ENCODE measurements at places on chromosomes 2 and 18. TPM values are rescaled to one million over a fixed set of nuclear protein-coding genes. Genes with fewer than 3 reads are reported as not detected.

The TUBA4B gene
- under 0.01 TPM for total RNA-seq

The FOXI3 gene
- total RNA-seq, result not detected

The ADAM23 gene
- 11.1 TPM for total RNA-seq

The NFATC1 gene
- 3.1 TPM for total RNA-seq

The PTGR3 gene
- total RNA-seq, result 6.5 TPM

The DCDC2C gene
- total RNA-seq, result not detected

The CABLES1 gene
- total RNA-seq, result 20.5 TPM

The GPATCH11 gene
- total RNA-seq, result 3.7 TPM

The NLRC4 gene
- not detected for total RNA-seq

The CIB4 gene
- not detected for total RNA-seq

The MYO7B gene
- total RNA-seq, result not detected

The RESP18 gene
- total RNA-seq, result not detected

The ASPRV1 gene
- total RNA-seq, result 0.43 TPM

The HOXD12 gene
- not detected for total RNA-seq

The TSPYL6 gene
- total RNA-seq, result not detected

The CRYBA2 gene
- total RNA-seq, result not detected

The EML6 gene
- total RNA-seq, result 0.17 TPM

The IL36G gene
- not detected for total RNA-seq

The PLCD4 gene
- total RNA-seq, result 7.6 TPM

The SCYGR4 gene
- not detected for total RNA-seq

The UGGT1 gene
- total RNA-seq, result 52.8 TPM

The SLC9A2 gene
- not detected for total RNA-seq

The SPDYA gene
- 1.3 TPM for total RNA-seq

The TM4SF20 gene
- total RNA-seq, result not detected

The HK2 gene
- total RNA-seq, result 20.6 TPM

The RANBP2 gene
- total RNA-seq, result 37.6 TPM

The CCBE1 gene
- 24.9 TPM for total RNA-seq

The NPHP1 gene
- total RNA-seq, result 5.5 TPM

The LIMS4 gene
- total RNA-seq, result 0.77 TPM

The ZNF892 gene
- total RNA-seq, result 4.4 TPM

The MAP3K19 gene
- total RNA-seq, result not detected

The DLX1 gene
- 1.4 TPM for total RNA-seq

The GEN1 gene
- total RNA-seq, result 3.3 TPM

The HMSD gene
- not detected for total RNA-seq

The CROCC2 gene
- total RNA-seq, result 0.26 TPM

The RPRM gene
- total RNA-seq, result 0.16 TPM

The TEKT4 gene
- not detected for total RNA-seq

The PARD6G gene
- total RNA-seq, result 2.0 TPM

The CDK5R2 gene
- total RNA-seq, result not detected

The TUBB8B gene
- total RNA-seq, result not detected

The NYAP2 gene
- not detected for total RNA-seq

The CKAP2L gene
- 1.3 TPM for total RNA-seq

The EXOC6B gene
- total RNA-seq, result 21.6 TPM

The UGT1A9 gene
- total RNA-seq, result not detected

The KCNJ13 gene
- not detected for total RNA-seq

The ALK gene
- total RNA-seq, result 0.16 TPM

The BMP10 gene
- total RNA-seq, result not detected

The ATP8B1 gene
- 10.6 TPM for total RNA-seq

The KCNIP3 gene
- total RNA-seq, result 1.6 TPM

The SNORC gene
- total RNA-seq, result 0.79 TPM

The IL1RL2 gene
- total RNA-seq, result 2.2 TPM

The ALKAL2 gene
- total RNA-seq, result not detected

The PJVK gene
- 3.3 TPM for total RNA-seq

The TLX2 gene
- 1.4 TPM for total RNA-seq

The PPP1CB gene
- 160 TPM for total RNA-seq

The KIF1A gene
- under 0.01 TPM for total RNA-seq

The LAPTM4A gene
- total RNA-seq, result 219 TPM

The L3MBTL4 gene
- total RNA-seq, result 0.16 TPM

All from bronchial smooth muscle cell (primary cell).